Mucosa of gallbladder (tissue), 1 donor: ENCODE measurements at places on chromosomes 11 and 22. TPM values are rescaled to one million over a fixed set of nuclear protein-coding genes. Genes with fewer than 3 reads are reported as not detected.

- DNase-seq, result no peak
Measured at GRCh38 chr11:75815345-75816168, 547 bp downstream of the UVRAG start.

GRCh38 chr11:114440971-114441763 lies 1.9 kb downstream of the REXO2 start:
- no peak for DNase-seq

- no peak for DNase-seq
Measured at GRCh38 chr11:126919147-126919823, 81.3 kb downstream of the KIRREL3 start.

TMEM86A gene
- 20.1 TPM for total RNA-seq

ZFPL1 gene
- 44.4 TPM for total RNA-seq

OR4A5 gene
- not detected for total RNA-seq

OR4A16 gene
- total RNA-seq, result not detected

PARVG gene
- total RNA-seq, result 23.3 TPM
